Smooth muscle cell of the brain vasculature (primary cell): ENCODE measurements at places on chromosomes 7 and 10.

GRCh38 chr7:55550010-55550663 lies 22.2 kb downstream of the VOPP1 start:
- DNase-seq, result no peak

- no peak for DNase-seq
Observed at GRCh38 chr10:77430530-77430929, 207.1 kb downstream of the KCNMA1 start.

GRCh38 chr7:1787241-1787640 lies 117.2 kb downstream of the ELFN1 start:
- no peak for DNase-seq

GRCh38 chr7:125375942-125376341 lies 446.3 kb upstream of the POT1 start:
- no peak for DNase-seq

GRCh38 chr7:39086638-39087360 lies 109.1 kb downstream of the POU6F2 start:
- DNase-seq, result no peak

DNA sequence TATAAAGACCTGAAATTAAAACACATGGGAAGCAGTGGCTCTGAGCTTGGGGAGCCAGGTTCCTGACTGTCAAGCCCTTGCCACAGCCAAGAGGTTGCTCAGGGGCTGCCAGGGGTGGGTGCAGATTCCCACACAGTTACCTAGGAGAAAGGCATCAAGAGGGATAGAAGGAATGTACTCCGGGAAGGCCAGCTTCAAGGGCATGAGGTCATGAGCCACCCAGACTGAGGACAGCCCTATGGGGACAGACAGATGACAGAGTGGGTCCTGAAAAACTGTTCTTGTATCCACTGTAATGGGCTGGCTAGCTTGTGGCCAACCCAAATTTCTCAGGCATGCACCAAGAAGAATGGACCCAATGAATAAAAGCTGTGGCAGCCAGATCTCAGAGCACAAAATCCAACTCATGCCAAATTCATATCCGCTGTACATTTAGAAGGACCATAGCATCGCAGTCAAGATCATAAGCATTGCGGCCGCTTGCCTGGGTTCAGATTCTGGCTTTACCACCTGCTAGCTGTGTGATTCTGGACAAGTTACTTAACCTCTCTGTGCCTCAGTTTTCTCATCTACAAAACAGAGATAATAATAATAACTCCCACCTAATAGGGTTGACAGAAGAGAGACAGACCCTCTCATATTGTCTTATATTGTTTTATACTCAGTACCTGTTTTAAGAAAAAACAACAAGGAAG lies 44.9 kb upstream of the KCNMA1 start:
- no peak for DNase-seq

DNA sequence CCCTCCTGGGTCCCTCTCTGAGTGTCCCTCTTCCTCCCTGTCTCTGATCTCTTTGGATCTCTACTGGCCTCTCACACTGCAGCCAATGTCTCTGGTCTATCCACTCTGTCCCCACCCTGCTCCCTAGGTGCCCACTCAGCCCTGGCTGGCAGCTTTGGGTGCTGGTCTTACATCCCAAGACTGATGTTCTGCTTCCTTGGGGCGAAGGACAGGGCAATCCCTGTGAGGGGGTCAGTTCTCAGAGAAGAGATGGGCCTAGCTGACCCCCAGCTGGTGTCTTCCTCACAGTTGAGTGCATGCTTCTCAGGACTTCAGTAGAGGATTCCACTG lies 51.7 kb upstream of the CAMK2B start:
- DNase-seq, result no peak

DNA sequence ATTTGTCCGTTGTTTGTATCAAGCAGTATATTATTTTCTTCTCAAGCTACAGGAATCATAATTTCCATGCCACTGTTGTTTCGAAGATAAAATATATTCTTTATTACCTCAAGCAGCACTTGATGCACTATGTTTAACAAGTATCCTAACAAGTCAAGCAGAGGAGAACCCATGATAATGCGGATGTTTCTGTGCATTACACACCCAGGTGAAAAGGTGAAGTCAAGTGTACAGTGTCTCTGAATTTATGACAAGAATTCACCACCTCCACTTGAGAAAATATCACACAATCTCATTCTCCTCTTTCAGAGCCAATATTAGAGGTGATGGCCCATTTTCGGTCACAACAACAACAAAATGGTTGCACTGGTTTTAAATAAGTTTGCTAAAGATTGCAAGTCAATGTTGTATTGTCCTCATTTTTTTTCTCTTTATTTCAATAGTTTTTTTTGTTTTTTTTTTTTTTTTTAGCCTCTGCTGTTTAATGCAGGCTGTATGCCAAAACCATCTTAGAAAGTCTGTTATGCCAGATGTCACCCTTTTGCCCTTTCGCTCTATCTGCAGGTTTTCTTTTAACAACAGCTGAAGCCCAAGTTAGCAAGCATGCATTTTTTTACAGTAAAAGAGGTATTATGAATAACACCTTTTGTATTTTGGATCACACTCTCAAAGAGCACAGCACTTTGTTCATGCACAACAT lies 568.7 kb upstream of the LRRN3 start:
- peak; percentile 71 for DNase-seq

GRCh38 chr10:118775478-118775877 lies 20.7 kb upstream of the CACUL1 start:
- DNase-seq, result no peak

- no peak for DNase-seq
Observed at GRCh38 chr10:131996466-131997365, 15.0 kb upstream of the BNIP3 start.

GRCh38 chr7:81367326-81367931 lies 402.4 kb downstream of the HGF start:
- DNase-seq, result no peak

- DNase-seq, result no peak
Observed at GRCh38 chr7:155216475-155217272, 81.0 kb upstream of the INSIG1 start.

DNA sequence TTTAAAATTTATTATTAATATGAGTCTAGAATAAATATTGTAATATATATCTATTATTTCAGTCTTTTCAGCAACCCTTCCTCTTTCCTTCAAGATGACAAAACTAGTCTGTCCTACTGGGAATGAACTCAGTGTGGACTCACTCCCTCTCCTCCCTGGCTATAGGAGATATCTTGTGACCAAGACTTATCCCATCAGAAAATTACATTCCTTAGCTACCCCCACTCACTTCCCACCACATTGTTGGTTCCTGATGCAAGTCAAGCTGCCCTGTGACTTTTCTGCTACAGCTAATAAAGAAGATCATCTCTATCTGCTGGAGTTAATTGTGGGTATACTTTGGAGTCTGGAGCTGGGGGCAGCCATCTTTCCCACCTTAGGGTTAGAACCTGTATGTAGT lies 28.0 kb upstream of the MCU start:
- DNase-seq, result no peak

DNA sequence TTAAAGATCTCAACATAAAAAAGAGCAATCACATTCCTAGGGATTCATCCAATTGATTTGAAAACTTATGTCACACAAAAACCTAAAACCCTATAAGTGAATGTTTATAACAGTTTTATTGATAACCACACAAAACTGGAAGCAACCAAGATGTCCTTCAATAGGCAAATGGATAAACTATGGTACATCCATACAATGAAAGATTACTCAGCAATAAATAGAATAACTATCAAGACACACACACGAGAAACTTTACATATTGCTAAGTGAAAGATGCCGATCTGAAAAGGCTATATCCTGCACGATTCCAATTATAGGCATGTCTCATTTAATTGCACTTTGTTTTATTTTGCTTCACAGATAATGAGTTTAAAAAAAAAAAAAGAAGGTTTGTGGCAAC lies 83.3 kb downstream of the ATE1 start:
- DNase-seq, result no peak

DNA sequence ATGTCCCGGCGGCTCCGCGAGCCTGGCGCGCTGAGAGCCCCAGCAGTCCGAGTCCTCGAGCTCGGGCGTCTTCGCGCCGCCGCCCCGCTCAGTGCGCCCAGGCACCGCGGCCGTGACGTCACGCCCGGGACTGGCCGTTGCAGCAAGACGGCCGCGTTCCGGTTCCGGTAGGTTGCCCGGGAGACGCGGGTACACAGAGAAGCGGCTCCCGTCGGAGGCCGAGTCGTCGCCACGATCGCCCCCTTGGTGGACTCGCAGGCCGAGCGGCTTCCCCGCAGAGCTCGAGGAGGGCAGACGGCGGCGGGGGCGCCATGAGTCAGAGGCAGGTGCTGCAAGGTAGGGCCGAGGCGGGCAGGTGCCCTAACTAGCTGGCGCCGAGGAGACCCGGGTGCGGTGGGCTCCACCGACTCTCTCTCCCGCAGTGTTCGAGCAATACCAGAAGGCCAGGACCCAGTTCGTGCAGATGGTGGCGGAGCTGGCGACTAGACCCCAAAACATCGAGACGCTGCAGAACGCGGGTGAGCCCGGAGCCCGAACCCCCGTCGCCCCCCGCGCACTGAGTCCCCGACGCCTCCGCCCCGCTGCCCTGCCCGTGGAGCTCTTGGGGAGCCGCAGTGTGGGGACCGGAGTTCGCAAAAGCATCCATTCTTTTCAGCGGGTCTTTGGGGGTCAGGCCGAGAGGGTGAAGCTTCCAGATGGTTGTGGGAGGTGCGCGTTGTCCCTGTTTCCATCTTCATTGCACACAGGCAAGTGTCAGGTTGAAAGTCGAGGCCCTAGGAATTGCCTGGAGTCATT lies at the start of gene SPAG6:
SPAG6 (plus strand) TSS at position 196 of the 795 bp plus-strand sequence; CDS start at position 312, 116 bp downstream.
- DNase-seq, result no peak

GRCh38 chr7:147023440-147023839 lies 906.8 kb downstream of the CNTNAP2 start:
- DNase-seq, result no peak

GRCh38 chr7:98418636-98419315 lies 17.9 kb upstream of the BAIAP2L1 start:
- peak; percentile 53 for DNase-seq

DNA sequence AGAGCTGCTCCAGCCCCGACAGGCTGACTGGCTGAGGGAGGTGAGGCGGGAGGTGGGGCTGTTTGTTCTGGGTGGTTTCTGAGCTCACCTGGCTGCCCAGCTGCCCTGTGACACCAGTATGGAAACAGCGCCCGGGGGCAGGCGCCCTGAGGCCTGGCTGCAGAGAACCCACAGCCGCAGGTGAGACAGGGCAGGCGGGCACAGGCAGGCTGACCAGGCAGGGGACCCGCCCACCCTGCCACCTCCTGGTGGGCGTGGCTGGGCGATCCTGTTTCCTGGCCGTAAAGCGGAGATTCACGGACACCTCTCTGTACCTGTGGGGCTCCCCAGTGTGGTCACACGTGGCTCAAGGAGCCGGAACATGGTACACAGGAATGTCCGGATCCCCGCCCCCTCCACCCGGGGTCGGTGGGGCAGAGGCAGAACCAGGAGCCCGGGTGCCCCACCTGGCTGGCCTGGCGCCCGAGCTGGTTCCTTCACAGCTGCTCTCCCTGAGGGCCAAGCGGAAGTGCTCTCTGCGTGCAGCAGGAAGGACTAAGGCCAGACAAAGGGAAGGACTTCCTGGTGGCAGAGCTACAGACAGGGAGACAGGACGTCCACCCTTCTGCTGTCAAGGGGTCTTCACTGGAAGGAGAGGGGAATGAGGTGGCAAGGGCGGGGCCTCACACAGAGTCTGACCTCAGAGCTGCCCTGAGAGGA lies 3.9 kb downstream of the MICALL2 start:
- DNase-seq, result no peak

DNA sequence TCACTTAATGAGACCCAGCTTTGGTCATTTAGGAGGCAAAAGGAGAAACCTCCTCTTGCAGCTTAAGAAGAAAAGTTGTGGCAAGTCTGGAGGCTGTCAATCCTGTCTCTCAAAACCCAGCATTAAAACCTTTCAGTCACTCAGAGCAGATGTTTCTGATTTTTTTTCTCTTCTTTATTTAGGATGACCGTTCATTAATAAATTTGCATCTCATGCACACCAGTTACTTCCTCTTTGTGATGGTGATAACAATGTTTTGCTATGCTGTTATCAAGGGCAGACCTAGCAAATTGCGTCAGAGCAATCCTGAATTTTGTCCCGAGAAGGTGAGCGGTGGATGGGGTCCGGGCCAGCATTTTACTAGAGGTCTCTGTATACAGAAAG lies 32.0 kb downstream of the TMEM248 start:
- DNase-seq, result no peak

DNA sequence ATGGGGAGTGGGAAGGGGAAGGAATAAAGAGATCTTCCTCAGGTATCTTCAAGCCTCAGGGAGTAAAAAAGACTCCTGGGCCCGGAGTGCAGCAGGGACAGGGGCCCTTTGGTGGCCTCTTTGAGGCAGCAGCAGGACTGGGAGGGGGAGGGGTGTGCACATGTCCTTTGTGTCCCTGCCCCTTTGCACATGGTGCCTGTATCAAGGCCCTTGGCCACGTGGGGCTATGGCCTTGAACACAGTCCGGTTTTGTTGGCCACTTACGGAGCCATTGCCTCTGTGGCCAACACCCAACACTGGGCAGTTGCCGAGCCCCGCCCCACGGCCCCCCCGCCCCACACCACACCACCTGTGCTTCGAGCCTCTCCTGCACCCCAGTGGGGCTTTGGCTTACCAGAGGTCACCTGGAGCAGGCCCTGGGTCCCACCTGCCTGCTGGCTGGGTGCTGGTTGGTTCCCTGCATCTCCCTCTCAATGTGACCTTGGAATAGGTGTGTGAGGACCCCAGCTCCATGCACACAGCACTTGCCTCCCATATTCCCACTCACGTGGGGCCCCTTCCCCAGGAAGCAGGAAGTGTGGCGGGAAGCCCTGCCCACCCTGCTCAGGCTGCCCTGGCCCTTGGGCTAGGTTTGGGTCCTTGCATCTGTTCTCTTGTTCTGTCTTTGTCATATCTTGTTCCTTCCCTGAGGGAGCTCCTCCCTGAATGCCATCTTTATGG lies 5.4 kb downstream of the SAP25 start:
- no peak for DNase-seq

DNA sequence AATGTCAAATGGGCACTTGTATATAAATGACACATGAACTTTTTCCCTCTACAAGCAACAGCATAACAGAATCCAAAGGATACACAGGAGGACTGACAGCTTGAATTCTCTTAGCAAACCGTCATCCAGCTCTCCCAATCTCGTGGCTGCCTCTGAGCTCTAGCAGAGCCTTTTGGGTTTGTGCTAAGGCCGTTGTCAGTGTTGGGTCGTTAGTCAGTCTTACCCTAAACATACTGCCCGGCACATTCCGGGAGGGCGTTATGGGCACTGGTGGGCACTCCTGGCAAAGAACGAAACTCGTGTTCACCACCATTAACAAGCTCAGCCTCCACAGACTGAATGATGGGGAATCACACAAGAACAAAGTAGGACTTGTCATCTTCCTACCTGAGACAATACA lies 19.6 kb upstream of the ENO4 start:
- DNase-seq, result no peak

DNA sequence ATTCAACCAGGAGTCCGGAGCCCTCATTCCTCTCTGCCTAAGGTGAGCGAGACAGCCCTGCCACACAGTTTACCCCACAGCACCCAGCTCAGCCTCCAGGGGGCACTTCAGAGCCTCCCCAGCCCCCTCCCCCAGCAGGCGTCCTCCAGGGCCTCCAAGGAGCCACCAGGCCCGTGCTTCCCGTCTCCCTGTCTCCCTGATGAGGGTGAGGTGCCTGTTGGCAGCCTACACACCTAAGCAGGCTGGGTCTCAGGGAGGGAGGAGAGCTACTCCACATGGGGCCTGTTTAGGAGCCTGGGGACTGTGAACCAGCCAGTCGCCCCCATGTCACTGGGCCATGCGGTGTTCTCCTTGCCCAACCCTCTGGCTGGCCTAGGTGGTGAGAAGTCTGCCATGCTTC lies 28.9 kb upstream of the TRIM8 start:
- DNase-seq, result no peak
